ENCODE measurements at places on chromosomes 4 and X.
A peak's percentile ranks its signal among the peaks of the same experiment; 100 is the strongest.

DNA sequence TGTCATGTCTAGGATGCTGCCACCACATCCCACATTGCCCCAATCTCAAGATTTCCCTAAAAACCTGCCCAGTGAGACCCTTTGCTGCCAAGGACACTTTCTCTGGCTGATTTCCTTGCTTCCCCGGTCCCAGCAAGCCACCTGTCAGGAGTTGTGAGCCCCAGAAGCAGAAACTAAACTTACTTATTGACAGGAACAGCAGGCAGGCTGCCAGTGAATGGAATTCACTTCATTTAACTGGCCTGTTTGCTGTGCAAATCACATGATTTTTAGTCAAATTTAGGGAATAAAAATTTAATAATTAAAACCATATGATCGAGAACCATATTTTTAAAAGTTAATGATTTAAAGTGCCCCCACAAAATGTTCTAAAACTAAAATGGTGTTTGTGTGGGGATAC is 48.5 kb downstream of the MAMLD1 start:
- no peak for DNase-seq

GRCh38 chr4:184347251-184348239 is 126.8 kb downstream of the IRF2 start:
- no peak for DNase-seq

DNA sequence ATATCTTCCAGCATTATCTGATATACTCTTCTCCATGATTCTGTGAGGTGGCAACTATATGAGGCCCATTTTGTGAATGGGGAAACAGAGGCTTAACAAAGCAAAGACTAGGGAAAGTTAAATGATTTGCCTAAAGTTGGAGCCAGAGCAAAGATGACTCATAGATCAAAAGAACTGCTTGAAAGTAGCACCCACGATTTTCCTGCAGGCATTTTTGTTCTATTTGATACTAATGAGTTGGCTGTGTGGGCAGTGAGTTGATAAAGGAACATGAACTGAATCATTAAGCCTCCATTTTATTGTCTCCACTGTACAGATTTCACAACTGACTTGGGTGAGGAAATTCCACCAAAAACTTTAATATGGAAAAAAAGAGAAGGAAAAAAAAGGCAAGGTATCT is 138.9 kb upstream of the IGFBP7 start:
- no peak for DNase-seq

GRCh38 chrX:40644821-40645358 is 2.5 kb downstream of the CXorf38 start:
- DNase-seq = peak; percentile 33

DNA sequence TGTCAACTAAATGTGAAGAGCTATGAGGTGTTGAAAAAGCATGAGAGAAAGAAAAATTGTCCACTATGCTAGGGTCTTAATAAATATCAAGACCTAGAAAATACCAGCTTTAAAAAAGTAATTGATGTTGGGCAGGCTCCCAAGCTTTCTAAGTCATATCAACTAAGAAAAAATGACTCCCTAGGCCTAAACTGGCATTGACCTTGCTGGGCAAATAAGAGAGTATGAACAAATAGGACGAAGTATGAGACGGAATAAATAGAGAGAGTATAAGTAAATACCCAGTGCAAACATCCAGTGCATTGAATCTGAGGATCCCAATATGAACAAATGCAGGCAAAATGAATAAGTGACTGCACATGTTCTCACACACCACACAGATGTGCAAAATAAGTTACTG is 3.2 kb downstream of the KDR start:
- DNase-seq = no peak

DNA sequence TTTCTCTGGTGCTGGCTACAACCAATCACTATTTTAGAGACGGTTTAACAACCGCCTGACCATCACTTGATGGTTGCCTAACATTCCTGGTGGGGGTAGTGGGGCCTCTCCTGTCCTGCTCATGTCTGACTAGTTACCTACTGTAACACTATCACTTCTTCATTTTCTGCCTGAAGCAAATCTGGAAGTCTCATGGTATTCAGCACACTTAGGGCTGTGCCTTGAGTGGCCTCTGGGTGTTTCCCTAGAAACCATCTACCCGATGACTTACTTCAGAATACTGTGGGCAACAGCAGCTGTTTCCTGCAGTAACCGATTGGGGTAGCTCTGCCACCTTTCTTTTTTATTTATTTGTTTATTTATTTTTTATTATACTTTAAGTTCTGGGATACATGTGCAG is 880.1 kb upstream of the INTU start:
- no peak for DNase-seq

- DNase-seq = peak; percentile 31
Measured at GRCh38 chrX:80808881-80809411, 731 bp downstream of the BRWD3 start.

DNA sequence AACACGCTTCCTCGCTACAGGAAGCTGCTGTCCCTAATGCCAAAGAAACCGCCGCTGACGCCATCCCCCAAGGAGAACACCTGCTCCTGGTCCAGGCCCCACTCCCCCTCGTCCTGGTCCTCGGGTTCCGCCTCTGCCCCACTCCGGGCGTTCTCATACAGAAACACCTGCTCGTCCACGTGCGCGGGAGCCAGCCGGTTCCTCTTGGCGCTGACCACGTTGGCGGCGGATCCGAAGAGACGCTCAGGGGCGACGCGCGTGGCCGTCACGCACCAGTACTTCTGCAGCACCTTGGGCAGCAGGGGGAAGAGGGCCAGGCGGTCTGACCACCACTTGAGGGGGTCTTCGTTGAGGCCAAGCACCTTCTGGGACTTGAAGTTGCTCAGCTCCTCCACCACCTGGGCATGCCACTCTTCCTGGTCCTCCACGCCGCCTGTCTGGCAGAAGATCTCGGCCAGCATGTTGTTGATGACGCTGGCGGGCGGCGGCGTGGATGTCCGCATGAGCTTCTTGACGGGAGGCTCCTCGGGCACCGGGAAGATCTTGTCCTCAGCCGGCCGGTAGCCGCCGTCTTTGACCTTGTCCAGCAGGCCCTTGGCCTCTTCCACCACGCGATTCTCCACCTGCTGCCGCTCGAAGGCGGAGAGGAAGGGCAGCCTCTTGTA is 12.0 kb downstream of the DHRSX start:
- DNase-seq = no peak

GRCh38 chr4:130479674-130480073 is 1383.7 kb downstream of the C4orf33 start:
- DNase-seq = no peak

Data from CD4-positive, alpha-beta T cell treated with Interleukin-15 for 4 hours (primary cell).